ENCODE measurements at places on chromosomes 2 and 18. TPM values are rescaled to one million over a fixed set of nuclear protein-coding genes. Genes with fewer than 3 reads are reported as not detected.

DNA sequence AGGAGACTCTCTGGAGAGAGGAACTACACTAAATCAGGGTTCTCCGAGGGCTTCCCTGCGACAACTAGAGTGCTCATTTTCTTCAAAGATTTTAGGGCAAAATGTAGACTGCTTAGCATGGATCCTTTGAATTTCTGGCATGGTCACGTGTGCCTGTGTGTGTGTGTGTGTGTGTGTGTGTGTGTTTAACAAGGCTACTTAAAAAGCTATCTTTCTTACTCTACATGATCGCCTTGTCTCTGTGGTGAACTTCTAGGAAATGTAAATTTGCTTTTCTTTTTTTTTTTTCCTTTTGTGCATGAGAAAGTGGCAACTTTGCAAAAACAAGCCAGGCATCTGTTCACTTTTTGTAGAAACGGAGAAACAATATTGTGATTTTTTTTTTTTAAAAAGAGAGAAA is 43.9 kb downstream of the SOX11 start:
- no peaks in the 10 kb centered on the region for H3K4me1 ChIP-seq
- H3K4me3 ChIP-seq: no peak overlapping the region
- H3K27ac ChIP-seq: no peak overlapping the region
- no peaks in the 10 kb centered on the region for H3K27me3 ChIP-seq
- DNase-seq: no peak

GRCh38 chr18:58989184-58989759 is 124.6 kb downstream of the ZNF532 start:
- no peak overlapping the region for H3K4me3 ChIP-seq
- H3K27me3 ChIP-seq: peaks cover 11% of the 10 kb centered on the region
- no peak for DNase-seq
- H3K4me1 ChIP-seq: peaks cover 2% of the 10 kb centered on the region
- no peak overlapping the region for H3K27ac ChIP-seq

GRCh38 chr2:24179683-24180082 is 4.8 kb downstream of the FAM228A start:
- H3K36me3 ChIP-seq: no peaks in the 10 kb centered on the region
- no peak for DNase-seq
- H3K27me3 ChIP-seq: peaks cover 6% of the 10 kb centered on the region
- H3K4me3 ChIP-seq: no peak overlapping the region
- peaks cover 8% of the 10 kb centered on the region for H3K4me1 ChIP-seq

DNA sequence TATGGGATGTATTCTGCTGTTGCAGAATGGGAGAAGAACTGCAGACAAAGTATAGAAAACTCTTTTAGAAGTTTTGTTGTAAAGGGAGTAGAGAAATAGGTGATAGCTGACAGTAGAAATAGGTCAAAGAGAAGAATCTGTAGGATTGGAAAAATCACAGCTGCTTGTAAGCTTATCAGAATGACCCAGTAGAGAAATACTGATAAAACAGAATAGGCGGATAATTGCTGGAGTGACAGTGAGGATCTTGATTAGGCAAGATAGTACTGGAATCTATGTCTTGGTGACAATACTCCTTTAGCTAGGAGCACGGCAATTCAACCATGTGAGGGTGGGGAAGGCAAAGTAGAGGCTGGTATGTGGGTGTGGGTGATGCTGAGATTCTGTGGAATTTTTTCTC is 4.5 kb upstream of the SMAD4 start:
- peaks cover 23% of the 10 kb centered on the region for H3K4me1 ChIP-seq
- no peaks in the 10 kb centered on the region for H3K27me3 ChIP-seq
- no peak overlapping the region for H3K27ac ChIP-seq
- peaks cover 7% of the 10 kb centered on the region for H3K36me3 ChIP-seq

Gene LRRC30
- not detected for total RNA-seq

Gene SERPINB13
- total RNA-seq: not detected
